ENCODE measurements at places on chromosomes 6 and 20.

DNA sequence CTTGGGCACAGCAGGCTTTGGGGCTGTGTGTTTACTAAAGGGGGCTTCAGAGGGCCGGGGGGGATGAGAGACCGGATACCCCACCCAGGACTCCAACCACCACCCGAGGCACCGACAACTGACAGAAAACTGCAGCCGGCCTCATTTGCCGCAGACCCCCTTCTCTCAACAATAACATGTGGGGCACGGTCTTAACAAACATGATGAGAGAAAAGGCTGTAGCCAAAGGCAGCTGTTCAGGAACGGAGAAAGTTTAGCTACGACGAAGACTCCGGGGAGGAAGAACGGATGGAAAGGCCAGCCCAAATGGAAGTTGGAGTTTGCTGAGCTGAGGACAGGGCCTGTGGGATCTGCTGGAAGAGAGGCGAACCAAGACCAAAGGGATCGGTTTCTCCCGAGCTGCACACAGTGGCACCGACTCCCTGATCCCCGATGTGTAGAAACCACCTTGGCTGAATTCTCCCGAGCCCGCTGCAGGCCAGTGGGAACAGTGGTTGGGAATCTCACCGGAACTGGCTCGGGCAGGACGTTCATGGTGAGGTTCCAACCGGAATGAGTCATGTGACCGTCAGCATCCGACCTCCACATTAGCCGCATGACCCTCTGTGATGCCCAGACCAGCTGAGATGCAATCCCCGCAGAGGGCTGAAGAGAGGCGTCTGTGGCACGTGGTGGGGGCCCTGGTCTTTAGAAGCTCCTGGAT is 359.3 kb downstream of the TAF4 start:
- DNase-seq, result no peak

DNA sequence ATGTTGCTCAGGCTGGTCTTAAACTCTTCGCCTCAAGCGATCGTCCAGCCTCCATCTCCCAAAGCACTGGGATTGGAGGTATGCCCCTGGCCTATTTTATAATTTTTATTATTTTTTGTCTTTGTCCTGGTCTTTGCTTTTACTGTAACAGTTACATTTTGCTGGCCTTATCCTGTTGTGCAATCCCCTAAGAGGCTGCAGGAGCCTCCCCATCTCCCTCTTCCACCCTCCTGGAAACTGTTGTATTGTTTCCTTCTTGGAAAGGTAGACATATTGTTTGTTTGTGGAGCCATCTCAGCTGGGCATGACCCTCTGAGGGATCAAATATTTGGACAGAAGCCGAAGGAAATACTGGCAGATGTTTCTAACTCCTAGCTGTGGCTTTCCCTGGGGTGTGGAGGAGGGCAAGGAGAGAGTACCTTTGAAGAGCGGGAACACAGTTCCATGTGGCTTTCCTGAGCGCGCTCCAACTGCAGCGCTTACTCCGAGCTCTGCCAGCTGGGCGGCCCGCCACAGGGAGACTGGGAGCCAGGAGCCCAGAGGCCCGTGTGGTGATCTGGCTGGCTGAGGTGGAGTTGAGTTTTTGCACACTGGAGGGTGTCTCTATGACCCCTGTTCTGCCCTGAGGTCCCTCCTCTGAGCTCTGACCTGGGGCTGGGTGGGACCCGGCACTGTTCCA is 4.9 kb downstream of the MAPK13 start:
- DNase-seq, result no peak

DNA sequence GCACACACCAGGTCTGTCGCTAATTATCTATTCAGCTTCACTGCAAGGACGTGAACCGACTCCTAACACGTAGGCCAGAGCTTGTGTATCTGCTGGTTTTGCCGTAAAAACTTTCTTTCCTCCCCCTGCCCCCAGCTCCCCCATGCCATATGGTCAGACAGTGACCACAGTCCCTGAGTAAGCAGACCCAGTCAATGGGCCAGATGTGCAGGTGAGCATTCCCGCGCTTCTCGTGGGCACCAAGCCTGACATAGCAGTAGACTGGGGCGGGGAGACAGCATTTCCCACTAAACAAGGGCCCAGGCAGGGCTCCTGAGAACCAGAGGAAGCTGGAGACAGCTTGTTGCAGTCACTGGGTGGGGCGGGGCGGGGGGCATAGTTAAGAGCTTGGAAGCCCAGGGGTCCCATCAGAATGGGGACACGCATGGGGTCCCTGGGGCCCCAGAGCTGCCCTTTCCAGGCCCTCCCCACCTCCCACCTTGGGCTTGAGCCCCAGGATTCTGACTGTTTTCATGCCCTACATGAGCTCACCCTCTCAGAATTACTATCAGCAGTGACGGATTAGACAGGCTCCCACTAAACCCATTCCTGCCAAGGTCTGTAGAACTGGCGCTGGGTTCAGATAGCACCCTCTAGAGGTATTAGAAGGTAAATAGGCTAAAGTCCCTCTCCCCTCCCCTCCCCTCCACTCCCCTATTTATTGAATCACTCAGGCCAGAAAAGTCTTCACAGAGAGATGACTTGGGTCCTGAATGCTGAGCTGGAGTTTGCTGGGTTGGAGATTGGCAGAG is 51.8 kb downstream of the CDH26 start:
- DNase-seq, result no peak

GRCh38 chr6:21381331-21381963 is 212.1 kb upstream of the SOX4 start:
- no peak for DNase-seq

GRCh38 chr6:5705252-5705651 is 301.5 kb downstream of the NRN1 start:
- no peak for DNase-seq

- DNase-seq, result no peak
Observed at GRCh38 chr20:37941332-37941731, 38.4 kb downstream of the VSTM2L start.

DNA sequence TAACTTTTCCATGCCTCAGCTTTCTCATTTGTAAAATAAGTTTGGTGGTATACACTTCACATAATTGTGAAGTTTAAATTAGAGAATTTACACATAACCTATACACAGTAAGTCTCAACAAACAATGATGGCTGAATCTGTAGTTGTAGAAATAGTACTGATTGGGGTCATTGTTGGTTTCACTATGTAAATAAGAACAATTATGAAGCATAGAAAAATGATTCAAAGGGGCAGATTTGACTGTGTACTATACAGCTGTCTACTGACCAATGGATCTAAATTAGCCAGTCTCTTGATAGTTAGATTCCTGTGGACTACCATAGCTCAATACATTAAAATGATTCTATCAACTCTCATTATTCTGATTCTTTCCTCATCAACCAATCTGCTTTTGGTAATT is 181.1 kb upstream of the STXBP5 start:
- no peak for DNase-seq

GRCh38 chr6:149064001-149064659 is 253.4 kb upstream of the TAB2 start:
- DNase-seq, result no peak

All from activated T-cell treated with anti-CD3 and anti-CD28 coated beads for 1 hour (primary cell).